Iris pigment epithelial cell (primary cell): ENCODE measurements at places on chromosomes 2 and 18.

GRCh38 chr2:176525086-176525485, 255.8 kb downstream of the MTX2 start:
- DNase-seq, result no peak

- DNase-seq, result no peak
Measured at GRCh38 chr2:179050755-179051154, 818 bp upstream of the CCDC141 start.

GRCh38 chr2:108244667-108245414, 5.1 kb downstream of the SULT1C3 start:
- no peak for DNase-seq

DNA sequence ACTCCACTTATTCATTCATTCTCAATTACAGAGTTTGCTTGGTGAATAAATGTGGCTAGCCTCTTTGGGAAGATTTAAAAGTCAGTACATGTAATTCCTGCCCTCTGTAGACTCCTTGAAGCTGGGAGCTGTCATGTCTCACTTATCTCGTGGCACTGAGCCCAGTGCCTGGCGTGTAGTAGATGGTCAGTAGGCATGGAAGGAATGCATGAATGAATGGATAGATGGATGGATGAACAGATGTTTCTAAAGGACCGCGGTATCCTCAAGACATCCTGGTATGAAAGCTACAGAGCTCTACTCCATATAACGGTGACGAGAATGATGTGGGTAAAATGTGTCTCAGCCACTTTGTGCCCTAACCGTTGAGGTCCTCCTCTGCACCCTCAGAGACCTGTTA, 83.0 kb downstream of the MARCO start:
- DNase-seq, result no peak

GRCh38 chr2:64204703-64205102, 60.5 kb upstream of the PELI1 start:
- DNase-seq, result no peak

- peak; percentile 10 for DNase-seq
Measured at GRCh38 chr2:228507870-228508269, 326.4 kb upstream of the SPHKAP start.

GRCh38 chr2:2014251-2014771, 270.0 kb upstream of the PXDN start:
- DNase-seq, result peak; percentile 24

- no peak for DNase-seq
Measured at GRCh38 chr2:132837769-132838168, 167.8 kb upstream of the LYPD1 start.

DNA sequence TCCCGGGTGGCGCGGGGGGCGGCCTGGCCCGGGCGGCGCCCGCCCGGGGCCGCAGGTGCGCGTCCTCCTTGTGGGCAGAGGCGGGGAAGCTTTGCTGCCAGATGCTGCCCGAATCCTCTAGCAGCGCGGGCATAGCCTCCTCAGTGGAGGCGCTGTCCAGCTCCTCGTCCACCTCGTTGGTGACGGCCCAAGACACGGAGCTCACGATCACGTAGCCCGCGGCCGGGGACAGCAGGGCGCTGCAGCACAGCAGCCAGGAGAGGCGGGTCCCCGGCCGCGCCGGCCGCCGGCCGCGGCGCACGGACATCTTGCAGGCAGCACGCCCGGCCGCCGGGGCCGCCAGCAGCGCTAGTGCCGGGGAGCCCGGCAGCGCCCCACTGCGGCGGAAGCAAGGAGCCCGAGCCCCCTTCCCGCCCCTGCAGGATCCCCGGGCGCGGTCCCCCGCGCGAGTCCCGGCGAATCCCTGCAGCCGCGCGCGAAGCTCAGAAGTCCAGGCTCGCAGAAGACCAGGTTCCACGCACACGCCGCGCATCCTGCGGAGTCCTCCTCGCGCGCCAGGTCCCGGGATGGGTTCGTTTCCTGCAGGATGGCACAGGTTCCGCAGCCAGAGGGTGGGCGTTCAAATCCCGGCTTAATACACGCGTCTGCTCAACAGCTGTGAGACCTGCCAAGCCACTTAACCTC, at the start of gene CREG2:
TSS of gene CREG2 (minus strand) at position 353 of the 684 bp plus-strand sequence. CDS start at position 307, 46 bp downstream.
- peak; percentile 56 for DNase-seq

- no peak for DNase-seq
Measured at GRCh38 chr2:150355440-150355839, 132.0 kb downstream of the RND3 start.

DNA sequence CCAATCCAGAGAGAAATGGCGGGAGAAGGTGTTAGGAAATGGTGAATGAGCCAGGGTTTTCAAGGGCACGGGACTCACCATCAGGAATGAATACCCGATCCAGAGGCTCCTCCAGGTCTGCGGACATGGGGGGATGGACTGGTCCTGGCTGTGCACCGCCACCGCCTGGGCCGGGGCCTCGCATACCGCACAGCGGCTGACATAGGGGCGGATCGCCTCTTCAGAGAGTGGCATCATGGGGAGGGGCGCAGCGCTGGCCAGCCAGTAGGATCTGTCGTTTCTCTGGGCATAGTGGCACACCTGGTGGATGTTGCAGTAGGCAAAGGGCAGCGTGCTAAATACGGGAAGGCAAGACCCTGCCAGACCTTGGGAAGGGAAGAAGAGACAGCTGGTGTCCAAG, 156.1 kb downstream of the COL4A4 start:
- no peak for DNase-seq

GRCh38 chr2:148237911-148238310, 217.0 kb downstream of the MBD5 start:
- DNase-seq, result no peak

GRCh38 chr2:111673526-111673925, 210.5 kb downstream of the ANAPC1 start:
- no peak for DNase-seq

DNA sequence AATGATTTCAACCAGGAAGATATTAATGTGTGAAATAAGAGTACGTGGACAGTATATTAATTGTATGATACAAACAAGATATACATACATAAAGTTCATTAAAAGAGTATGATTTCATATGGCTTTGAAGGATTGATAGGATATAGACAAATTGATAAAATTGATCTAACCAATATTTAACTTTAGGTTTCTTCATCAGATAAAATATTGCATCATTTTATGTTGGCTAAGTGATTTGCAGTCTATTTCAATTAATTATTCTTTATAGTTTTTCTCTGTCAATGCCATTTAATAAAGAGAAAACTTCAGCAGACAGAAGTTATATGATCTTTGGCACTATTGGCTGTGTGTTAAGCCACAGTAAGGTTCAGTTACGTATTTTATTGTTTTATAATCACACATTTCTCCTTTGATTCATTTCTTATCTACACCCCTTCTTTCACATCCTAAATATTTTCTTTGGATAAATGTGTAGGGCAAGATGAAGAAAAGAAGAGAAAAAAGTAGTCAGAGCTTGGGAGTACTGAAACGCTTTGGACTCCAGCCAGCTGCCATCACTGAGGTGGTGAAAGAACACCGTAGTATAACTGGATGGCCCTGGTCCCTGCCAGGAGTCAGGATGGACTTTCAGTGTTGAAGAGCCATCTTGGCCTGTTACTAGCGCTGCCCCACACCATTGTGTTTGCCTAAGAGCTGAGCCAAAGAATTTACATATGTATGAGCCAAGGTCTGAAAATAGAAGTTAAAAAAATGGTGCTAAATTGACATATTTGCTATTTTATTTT, 9.8 kb upstream of the CPS1 start:
- no peak for DNase-seq

DNA sequence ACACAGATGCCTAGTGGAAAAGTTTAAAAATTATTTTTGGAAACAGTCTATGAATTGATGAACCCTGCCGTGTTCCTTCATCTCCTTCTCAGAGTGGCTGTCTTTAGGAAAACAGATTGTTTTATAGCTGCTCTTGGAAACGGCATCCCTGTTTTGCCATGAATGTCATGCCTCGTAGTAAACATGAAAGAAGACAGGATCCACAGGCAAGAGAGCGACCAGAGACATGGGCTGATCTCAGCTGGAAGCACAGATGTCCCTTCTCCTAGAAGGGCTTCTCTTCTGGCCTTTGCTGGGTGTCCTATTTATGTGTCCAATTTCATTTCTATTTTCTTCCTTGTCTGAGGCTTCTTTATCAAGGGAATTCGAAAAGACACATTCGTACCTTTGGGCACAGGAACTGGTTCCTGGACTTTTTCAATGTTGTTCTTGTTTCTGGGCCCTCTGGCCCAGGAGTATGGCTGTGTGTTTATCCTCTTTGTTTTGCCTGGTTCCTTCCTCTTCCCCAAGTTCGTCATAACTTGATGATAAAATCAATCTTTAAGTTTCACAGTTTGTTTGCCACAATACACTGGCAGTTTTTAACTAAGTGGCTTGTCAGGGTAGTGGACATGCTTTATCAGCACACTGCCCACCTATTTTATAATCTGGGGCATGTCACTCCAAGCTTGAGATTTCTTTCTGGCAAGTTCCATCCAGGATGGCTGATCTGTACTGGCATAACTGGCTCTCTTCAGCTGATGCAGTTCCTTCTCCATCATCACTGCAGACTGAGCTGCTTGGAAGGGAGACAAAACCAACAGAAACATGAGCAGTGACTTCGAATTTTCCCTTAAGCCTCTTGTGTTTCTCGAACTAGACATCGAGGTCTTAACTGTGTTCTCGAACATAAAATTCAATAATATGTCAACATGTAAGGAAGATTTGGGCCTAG, 63.2 kb upstream of the MGAT4A start:
- no peak for DNase-seq

DNA sequence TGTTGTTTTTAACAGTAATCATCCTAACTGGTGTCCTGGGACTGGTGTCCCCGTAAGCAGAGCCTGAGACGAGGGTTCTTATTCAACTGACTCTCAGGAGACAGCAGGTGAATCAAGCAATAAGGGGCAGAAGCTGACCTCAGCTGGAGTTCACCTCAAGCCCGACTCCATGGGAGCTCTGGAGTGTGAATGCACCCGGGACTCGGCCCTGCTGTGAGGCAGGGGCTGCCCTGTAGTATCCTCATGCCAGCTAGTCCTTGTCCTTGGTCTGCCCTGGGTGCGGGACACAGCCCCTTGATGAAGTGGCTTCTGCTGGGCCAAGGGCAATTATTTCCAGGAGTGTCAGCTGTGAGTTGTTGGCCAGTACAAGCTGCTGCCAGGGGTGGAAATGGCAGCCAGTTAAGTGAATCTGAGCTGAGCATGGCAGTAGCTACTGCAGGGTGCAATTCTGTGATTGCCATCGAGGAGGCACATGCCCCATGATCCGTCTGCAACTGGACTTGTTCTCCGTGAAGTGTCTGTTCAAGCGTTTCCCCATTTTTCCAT, 54.9 kb upstream of the OTOS start:
- DNase-seq, result no peak

DNA sequence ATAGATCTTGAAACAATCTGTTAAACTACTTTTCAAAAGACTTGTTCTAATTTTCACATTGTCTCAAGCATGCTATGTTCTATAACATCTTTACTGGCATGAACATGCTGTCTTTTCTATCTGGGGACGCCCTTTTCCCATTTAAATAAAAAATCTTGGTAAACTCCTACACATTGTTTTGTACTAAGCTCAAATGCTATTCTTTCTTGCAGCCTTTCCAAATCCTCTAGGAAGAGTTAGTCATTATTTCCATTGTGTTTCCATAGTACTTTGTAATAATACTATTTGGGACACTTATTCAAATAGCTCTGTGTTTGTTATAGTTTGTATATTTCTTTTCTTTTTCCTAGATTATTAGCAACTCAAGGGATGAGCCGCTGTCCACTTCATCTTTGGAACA, 828.6 kb upstream of the FSHR start:
- no peak for DNase-seq

DNA sequence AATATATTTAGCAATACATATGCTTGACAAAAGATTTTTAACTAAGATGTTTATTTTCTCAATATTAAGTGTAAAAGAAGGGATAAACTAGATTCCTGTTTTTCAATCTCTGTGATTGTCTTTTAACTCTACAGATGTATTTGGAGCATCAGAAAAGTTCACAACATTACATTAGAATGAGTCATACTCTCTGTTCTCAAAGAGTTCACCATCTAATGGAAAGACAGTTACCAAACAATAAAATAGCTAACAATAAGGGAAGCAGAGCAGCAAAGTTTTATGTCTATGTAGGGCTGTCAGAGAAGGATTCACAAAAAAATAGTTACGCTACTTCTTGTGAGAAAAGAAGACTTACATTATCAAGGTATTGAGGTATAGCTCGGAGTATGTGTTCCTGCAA, 109.2 kb upstream of the MAP2 start:
- DNase-seq, result peak; percentile 27

GRCh38 chr2:71930049-71930681, 217.5 kb downstream of the CYP26B1 start:
- peak; percentile 52 for DNase-seq

DNA sequence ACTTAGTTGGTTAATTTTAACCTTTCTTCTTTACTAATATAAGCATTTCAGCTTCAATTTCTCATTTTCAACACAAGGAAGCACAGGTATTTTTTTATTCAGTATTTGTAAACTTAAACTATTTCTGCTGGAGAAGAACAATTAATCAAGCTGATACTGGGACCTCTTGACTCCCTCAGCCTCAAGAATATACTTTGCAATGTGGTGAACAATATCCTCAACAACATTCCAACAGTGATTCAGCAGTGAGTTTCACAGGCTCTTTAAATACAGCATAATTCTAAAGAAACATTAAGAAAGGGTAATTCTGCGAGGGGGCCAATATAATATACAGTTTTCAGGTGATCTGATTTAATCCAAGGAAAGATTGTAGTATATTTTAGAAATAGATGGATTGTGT, 10.0 kb downstream of the RAPGEF4 start:
- peak; percentile 66 for DNase-seq

GRCh38 chr2:56449449-56449860, 265.7 kb downstream of the CCDC85A start:
- DNase-seq, result no peak

DNA sequence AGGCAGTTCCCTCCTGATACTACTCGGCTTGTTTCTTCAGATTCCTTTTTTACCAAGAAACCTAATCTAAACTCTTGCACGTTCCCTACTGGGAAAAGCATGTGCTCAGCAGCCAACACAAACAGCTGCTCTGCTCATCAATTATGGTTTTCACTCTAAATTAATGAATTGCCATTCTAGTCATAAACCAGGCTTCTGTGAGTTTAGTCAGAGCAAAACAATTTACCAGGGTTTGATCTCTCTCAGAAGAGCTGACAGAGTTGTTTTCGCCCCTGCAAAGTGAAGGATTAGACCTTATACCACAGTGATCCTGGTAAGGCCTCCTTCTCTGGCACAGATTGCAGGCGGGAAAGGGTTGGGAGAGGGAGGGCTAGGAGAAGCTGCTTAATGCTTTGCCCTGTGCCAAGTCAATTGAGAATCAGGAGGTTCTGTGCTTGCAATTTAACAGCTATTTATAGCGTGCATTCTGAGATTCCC, 57.2 kb downstream of the REEP1 start:
- DNase-seq, result no peak

GRCh38 chr2:226743915-226744314, 55.7 kb downstream of the IRS1 start:
- no peak for DNase-seq
